ENCODE measurements at places on chromosomes 6 and 20.

GRCh38 chr6:79705456-79705995 is 74.4 kb downstream of the SH3BGRL2 start:
- DNase-seq: no peak

DNA sequence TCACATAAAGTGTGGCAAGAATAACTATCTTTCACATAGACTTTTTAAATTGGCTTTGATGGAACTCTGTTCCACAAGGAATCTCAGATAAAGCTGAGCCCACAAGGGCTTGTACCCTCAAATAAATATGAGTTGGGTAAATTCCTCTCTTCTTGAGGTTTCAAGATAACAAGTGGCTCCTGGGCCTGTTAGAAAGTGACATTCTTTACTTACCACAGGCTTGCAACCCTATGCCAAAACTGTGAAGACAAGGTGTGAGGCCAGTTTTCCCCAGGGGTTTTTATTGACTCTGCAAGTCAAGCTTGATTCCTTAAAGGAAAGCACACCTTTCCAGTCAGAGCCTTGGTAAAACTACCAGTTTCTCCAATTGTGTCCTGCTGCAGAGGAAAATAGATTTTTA is 664.8 kb upstream of the GJE1 start:
- DNase-seq: no peak

- DNase-seq: no peak
These were observed 61.0 kb downstream of the PSMG4 start for GRCh38 chr6:3319610-3320200.

GRCh38 chr20:57689745-57690481 is 19.9 kb downstream of the PMEPA1 start:
- no peak for DNase-seq

- no peak for DNase-seq
These were observed 152.0 kb upstream of the EPHA7 start for GRCh38 chr6:93571346-93571745.

DNA sequence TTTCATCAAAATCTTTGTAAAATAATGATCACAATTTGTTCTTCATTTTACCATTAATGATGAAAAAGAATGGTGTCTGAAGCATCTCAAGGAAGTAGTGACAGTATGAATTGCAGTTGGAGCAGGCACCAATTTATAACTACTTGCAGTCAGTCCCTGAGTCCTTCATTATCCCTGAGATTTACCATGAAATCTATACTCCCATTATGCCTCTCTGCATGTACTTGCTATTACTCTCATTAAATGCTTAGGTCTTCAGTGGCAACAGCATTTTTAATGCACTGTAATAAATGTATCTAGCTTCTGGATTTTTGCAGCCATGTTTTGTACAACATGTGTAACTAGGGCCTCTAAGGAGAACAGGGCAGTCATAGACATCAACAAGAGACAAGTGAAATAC is 708.8 kb downstream of the EYS start:
- DNase-seq: no peak

- no peak for DNase-seq
These were observed 1.3 kb downstream of the GZF1 start for GRCh38 chr20:23363257-23363649.

DNA sequence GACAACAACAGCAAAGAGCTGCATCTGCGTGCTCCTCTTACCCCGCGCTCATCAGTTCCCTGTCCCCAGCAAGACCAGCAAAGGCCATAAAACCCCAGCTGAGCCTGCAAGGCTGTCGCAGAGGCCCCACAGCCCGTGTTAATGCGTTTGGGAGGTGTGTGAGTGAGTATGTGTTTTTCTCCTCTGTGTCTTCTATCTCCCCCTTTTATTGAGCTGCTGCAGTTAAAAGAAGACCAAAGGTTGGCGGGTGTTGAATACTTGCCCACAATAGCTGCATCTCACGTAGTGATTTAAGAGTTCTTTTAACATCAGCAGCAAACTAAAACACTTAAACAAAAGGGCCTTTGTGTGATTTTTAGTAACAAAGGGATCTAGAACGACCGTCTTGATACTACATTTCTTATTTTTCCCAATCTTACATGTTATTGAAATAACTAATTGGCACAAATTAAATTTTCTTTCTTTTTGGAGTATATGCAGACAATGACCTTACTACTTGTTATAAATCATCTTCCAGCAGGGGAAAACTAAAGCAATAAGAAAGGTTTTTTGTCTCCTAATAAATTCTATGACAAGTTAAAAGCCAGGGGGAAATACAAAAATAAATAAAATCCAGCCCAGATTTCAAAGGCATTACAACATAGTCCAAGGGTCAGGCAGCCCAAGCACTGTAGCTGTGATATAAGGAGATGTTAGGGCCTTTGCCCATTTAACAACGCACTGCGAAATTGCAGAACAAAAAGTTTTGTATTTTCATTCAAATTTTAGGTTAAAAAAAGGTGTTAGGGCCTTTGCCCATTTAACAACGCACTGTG is 27.2 kb upstream of the CNKSR3 start:
- no peak for DNase-seq

GRCh38 chr6:17730078-17730704 is 23.5 kb upstream of the NUP153 start:
- DNase-seq: no peak

DNA sequence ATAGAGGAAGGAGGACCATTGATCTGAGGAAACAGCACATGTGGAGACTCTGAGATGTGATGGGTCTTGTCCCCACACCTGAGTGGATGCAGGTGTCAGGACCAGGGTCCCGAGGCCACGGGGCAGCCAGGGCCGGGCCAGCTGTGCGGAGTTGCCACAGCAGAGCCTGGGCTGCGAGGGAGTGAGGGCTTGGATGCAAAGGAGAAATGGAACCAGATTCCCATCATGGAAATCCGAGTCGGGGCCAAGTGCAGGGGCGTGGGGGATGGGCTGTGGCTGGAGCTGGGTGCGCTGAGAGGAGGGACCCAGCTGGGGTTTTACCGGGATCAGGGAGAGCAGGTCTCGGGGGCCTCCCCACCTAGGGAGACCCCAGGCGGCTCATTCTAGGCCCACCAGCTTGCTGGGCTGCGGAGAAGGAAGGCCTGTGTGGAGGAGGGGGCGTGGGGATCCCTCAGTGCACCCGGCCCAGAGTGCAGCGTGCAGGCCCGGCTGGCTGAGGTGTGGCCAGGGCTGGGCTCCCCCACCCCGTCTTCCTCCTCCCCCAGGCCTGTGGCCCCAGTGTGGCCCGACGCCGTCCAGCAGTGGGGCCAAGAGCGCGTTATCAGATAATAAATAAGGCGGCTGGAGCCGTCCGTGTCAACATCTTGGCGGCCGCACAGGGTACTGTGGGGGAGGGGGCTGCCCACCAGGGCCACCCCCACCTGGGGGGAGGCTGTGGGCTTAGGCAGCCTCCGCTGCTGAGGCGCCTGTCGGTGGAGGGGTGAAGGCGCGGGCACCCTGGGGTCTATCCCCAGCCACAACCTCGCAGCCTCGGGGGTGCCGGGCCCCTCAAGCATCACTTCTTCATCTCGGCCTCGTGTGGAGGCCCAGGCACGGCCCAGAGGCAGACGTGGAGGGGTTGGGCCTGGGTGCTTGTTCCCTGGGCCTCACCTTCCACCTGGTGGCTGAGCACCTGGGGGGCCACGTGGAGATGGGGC is 17.2 kb downstream of the GATA5 start:
- DNase-seq: no peak

DNA sequence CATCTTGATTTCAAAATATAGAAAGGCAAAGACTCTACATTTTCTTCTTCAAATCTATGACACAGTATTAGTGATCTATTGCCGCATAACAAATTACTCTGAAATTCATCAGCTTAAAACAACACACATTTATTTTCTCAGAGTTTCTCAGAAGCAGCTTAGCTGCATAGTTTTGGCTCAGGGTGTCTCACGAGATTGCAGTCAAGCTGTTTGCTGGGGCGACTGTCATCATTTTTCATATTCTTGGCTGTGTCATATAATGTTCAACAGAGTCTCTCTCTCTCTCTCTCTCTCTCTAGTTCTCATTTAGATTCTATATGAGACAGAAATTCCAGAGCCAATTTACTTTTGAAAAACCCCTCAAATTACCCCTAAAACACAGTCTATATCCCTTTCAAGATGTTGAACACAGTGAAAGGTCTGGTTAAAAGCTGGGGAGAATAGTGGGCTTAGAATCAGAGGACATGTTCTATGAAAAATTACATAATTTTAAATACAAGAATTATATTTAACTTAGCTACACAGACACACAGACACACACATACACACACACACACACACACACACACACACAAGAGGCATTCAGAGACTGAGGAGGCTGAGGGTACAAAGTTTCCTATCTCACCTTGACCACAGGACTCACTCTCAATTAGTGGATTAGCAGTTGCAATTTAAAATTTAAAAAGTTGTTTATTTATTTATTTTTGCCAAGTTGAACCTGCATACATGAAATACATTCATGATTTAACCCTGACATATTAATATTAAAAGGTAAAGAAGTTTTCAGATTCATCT is 86.7 kb downstream of the MKKS start:
- DNase-seq: no peak

DNA sequence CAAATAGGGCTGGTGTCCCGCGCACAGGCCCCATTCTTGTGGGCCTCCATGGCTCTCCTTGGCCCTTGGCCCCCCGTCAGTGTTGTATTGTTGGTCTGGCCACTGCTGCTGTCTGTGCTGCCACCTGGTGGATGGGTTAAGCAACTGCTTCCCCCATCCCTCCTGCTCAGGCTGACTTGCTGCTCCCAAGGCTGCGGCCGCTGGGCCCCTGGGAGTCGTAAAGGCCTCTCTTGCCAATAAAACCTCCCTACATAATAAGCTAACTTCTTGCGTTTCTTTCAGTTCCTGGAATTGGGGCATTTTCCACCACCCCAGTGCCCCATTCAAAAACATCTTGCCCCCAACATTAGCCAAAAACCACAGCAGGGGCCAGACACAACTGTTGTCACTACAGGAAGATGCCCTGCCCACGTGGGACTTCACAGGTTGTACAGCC is 27.1 kb downstream of the CD83 start:
- peak; percentile 26 for DNase-seq

DNA sequence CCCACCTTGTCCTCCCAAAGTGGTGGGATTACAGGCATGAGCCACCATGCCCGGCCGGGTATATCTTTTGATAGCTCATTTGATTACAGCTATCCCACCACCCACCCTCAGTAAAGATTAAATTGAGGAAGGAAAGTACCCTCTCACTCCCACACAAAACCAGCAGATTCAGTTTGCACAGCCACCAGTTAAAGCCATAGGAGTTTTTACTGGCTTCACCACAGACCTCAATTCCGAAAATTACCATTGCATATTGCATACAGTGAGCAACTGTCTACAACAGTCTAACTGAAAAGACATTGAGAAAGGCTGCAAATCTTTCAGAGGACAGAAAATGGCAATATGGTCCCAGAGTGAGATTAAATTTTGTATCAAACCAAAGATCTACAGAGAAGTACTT is 34.9 kb downstream of the ESF1 start:
- no peak for DNase-seq

- DNase-seq: no peak
These were observed 116.5 kb downstream of the CLIC5 start for GRCh38 chr6:45898941-45899682.

DNA sequence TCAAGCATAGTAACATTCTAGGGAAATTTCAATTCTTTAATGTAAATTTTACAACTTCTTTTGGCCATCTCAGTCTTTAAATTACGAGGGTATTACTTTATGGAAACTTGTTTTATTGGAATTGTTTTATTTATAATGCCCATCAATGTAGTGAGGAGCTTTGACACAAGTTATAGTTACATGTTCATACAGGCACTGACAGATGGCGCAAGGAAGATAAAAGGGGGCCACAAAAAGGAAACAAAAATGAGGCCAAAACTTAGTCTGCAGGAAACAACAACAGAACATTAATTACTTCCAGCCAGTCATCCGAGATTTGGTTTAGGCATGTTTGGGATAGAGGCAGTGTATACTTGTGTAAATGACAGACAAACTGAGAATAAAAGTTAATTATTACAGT is 18.3 kb downstream of the SESN1 start:
- DNase-seq: no peak
